ENCODE measurements at places on chromosomes 6 and 20.

- no peak for DNase-seq
Measured at GRCh38 chr20:63405102-63405730, 44.1 kb upstream of the CHRNA4 start.

DNA sequence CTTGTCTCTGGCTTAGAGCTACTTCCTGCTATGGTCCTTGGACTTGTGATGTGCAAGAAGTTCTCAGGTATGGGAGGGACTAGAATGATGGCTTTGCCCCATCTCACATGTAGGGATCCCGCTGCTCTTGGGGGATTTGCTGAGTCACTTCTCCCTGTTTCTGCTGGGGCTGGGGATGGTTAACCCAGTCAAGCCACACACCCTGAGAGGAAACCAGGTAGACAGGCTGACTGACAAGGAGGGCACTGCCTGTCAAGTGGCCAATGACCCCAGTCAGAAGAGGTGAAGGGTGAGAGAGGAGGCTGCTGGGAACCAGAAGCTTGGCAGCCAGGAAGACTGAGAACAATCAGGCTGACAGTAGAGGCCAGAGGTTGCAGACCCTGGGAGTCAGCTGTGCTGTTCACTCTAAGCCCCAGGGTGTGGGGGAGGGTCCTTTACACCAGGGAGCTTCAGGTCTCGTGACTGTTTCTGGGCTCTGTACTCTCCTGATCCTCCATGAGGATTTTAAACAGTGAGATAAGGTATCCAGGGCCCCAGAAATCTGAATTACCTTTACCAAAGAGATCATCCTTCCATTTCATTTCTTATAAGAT is 34.6 kb downstream of the HLA-F start:
- no peak for DNase-seq

- no peak for DNase-seq
Measured at GRCh38 chr20:50630578-50631263, 60.6 kb downstream of the RIPOR3 start.

GRCh38 chr6:20205722-20206161 is 6.5 kb downstream of the MBOAT1 start:
- DNase-seq, result no peak

- DNase-seq, result no peak
Measured at GRCh38 chr6:140636271-140636907, 1261.9 kb upstream of the CITED2 start.

DNA sequence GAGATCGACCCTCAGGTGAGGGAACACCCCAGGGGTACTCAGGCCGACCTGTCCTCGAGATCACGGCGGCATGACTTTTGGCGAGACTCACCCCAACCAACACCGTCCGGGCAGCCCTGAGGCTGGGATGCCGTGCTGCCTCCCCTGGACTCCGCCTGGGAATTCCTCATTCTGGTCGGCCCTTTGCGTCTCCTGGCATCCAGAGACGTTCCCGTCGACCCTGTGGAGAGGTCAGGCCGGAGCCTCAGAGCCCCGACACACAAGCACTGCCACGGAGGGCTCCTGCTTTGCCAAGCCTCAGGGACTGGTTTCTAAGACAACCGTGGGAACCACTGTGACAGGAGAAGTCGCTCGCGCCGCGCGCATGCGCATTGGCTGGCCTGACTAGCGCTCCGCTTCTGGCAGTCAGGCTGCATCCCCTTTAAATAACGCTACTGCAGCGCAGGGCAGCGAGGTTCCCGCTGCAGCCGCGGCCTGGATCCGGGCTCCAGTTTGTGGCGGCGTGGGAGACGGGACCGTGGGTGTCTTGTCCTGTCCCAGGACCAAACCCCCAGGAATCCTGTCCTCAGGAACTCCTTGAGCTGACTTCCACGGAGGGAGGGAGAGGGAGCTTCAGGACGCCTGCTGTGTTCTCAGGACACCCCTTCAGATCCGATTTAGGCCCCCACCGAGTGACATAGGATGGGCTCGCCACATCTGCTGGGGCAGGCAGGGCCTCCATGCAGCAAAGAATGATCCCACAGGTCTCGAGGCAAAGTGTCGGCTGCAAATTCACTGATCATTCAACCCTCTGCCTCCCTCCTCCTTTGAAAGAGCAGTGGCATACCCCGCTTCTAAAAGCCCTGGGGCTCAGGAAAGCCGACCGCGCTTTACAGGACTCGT is 163.2 kb upstream of the ZNF337 start:
- DNase-seq, result peak; percentile 87

DNA sequence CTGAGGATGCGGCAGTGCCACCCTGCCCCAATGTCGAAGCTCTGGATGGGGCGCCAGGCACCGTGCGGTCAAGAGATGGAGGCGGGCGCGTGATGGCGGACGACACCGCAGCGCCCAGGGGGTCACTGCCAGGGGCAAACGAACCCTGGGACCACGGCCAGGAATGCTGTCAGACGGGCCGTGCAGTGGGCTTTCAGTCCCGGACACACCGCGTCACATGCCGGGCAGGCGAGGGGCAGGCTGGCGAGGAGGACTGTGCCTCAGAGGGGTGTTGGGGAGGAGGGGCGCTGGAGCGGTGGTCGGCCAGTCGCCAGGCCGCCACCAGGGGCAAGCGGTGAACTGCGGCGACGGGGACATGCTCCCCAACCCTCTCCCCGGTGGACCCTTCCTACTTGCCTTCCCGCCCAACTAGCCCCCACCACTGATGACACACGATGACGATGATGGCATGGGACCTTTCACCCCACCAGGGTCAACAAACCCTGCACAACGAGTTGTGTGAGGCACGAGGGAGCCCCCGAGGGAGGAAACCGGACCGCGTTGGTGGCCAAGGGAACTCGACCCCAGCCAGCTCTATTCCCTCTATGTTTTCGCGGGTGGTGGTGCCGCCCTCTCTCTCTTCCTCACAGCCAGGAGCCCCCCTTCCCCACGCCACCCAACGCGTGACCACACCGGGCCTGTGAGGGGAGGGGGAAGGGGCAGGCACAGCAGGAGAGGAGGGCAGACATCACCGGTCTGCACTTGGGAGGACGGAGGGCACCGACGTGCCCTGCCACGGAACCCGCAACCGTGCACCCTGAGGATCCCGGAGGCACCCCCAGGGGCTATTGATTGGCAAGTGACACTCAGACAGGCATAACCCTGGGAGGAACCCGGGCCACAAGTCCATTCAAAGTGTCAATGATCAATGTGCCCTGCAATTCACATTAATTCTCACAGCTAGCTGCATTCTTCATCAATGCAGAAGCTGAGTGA is 1960.9 kb upstream of the DEFB115 start:
- DNase-seq, result no peak

DNA sequence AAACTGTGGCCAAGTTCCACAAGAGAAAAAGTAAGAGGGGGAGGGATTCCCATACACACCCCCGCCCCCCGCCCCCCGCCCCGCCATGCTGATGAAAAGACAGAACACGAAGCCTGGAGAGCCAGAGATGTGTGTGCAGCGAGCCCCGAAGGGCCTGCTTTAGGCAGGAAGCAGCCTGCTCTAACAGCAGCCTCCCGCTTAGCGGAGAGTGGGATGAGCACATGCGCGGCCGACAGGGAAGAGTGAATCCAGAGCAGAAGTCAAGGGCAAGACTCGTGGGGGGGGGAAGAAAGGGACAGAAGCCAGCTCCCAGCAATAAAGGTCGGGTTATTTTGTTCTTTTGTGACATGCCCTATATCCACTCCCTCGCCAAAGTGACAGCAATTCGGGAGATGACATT is 67.2 kb upstream of the PTGIS start:
- DNase-seq, result no peak

- DNase-seq, result no peak
Measured at GRCh38 chr6:90911642-90912041, 324.8 kb upstream of the MAP3K7 start.

DNA sequence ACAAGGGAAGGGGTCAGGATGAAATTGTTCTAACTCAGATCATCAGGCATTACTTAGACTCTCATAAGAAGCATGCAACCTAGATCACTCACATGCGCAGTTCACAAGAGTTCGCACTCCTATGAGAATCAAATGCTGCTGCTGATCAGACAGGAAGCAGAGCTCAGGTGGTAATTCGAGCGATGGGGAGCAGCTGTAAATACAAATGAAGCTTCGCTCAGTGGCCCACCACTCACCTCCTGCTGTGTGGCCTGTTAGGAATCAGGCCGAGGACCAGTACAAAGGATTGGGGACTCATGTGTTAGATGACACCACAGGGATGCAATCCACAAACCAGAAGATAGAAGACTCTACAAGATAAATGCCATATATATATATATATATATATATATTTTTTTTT is 31.5 kb upstream of the TOP1 start:
- no peak for DNase-seq

DNA sequence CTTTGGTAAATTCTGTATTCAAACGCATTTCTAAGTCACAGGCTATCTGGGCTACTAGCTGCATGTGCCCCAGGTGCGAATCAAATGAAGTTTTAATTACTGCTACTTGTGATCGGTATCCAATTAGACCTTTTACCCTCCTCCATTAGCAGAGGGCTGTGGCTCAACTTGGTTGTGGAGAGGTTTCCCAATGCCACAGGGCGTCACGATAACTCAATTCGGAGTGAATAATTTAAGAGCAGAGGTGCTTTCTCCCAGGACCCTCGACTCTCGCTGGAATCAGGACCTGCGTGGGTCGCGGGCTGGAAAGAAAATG is 640 bp downstream of the SAYSD1 start:
- no peak for DNase-seq

DNA sequence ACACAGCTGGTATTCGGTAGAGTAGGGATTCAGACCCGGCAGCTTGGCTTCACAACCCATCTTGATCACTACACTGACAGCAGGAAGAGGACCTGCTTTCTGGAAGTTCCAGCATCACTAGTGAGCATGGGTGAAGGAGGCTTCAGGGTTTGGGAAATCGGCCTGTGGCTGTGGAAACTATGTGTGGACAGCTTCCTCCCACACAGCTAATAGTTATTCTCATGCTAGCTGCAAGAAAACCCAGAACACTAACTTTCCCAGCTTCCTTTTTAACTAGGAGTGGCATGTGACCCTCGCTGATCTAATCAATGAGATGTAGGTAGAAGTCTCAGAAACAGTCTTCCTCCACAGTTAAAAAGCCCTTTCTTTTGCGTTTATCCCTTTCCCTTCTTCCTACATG is 36.3 kb upstream of the SIRPA start:
- no peak for DNase-seq

- no peak for DNase-seq
Measured at GRCh38 chr6:39891976-39892375, 42.3 kb downstream of the MOCS1 start.

DNA sequence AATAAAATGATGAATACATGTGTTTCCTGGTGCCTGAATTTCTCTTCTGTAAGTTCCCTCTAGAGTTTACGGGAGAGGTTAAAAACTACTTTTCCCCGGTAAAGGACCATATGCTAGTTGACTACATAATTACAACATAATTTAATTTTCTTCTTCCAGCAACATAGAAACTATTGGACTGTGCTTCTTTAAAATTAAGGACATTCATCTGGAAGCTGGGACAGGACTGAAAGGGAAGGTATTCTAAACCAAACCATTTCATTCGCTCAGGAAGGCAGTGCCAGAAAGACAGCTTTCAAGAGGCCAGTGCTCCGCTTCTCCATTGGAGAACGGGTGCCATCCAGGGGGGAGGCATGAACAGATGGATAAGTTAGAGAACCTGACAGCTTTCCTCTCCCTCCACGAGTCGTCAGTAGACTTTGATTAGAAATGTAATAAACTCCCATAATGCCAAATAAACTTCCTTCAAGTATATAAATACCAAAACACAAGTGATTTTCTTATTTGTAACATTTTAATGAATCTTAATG is 458.0 kb upstream of the SOX4 start:
- no peak for DNase-seq

DNA sequence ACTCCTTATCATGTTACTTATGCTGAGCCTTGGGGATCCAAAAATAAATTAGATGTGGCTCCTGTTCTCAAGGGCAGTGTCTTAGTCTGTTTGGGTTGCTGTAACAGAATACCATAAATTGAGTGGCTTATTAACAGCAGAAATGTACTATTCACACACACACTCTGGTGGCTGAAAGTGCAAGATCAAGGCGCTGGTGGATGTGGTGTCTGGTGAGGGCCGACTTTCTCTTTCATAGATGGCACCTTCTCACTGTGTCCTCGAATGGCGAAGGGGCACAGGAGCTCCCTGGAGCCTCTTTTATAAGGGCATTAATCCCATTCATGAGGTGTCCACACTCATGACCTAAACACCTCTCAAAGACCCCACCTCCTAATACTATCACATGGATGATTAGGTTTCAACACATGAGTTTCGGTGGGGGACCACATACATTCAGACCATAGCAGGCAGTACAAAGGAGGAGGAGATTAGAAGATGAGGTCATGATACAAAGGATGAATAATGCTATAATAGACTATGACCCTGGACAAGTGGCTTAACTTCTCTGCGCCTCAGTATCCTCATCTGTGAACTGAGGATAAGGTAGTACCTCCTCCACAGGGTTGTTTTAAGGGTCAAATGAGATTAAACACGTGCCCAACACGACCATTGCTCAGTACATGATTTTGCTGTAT is 34.1 kb downstream of the RPP40 start:
- no peak for DNase-seq

All from hypothalamus (tissue), 51 donors.